ENCODE measurements at places on chromosomes 2 and 18.

DNA sequence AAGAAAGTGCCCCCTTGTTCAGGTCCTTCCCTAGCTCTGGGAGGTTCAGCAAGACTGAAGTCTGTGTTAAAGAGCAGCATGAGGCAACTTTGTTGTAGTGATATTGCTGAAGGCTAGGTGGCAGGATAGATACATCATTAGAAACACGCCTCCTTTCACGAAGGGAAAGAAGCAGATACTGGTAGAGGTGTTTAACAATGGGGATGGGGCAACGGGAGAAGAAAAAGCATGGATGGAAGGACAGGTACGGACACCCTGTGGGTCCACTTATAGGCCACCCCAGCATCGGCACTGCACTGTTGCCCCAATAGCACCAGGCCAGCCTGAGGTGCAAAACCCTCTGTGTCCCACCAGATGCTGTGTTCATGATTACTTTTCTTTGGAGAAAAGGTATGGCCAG is 3.5 kb upstream of the IGFBP5 start:
- peak; percentile 70 for DNase-seq

DNA sequence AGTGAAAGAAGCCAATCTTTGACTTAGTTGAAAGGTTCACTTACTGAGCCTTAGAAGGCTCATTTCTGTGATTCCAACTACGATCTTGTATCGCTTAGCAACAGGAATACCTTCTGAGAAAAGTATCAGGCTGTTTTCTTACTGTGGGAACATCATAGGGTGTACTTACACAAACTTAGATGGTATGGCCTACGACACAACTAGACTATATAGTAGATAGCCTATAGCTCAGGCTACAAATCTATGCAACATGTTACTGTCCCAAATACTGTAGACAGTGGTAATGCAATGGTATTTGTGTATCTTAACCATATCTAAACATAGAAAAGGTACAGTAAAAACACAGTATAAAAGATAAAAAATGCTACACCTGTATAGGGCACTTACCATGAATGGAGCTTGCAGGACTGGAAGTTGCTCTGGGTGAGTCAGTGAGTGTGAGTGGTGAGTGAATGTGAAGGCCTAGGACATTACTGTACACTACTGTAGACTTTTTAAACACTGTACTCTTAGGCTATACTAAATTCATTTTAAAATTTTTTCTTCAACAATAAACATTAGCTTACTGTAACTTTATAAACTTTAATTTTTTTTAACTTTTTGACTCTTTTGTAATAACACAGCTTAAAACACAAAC is 148.8 kb upstream of the STON1 start:
- no peak for DNase-seq

- DNase-seq = no peak
These were observed 3.8 kb downstream of the SULT1C3 start for GRCh38 chr2:108243566-108243965.

DNA sequence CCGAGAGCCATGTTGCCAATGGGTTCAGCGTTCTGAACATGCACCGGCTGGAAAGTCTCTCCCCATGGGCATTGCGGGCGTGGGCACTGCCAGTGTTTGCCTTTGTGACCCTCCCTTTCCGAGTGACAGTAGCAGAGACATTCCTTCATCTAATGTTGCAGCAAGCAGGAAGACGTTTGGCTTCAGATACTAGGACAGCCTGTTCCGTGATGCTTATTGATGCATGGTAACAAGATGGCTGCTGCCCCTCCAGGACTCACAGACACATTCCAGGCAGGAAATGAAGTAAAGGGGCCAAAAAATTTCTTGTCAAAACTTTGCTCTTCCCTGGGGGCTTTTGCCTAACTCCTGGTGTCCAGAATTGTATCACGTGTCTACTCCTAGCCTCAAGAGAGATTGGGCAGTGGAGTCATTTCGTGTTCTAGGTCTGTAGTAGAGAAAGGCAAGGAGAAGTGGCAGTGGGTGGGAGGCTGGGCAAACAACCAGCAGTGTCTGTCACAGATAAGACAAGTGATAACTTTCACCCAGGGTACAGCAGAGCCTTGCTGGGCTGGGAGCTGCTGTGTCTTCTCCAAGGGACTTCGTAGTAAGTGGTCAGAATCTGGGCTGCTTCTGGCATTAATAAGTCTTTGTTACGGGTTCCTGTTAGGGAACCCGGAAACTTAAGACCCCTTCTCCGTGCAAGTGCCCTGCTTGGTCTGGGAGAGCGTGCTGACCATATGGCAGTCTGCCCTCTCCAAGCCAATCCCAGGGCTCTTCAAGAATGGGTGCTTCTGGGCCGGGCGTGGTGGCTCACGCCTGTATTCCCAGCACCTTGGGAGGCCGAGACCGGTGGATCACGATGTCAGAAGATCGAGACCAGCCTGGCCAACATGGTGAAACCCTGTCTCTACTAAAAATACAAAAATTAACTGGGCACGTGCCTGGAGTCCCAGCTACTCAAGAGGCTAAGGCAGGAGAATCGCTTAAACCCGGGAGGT is 93.5 kb downstream of the TFCP2L1 start:
- DNase-seq = no peak

- no peak for DNase-seq
These were observed 92.3 kb upstream of the ALPP start for GRCh38 chr2:232286001-232286868.

GRCh38 chr2:105454801-105455485 is 56.1 kb upstream of the FHL2 start:
- peak; percentile 71 for DNase-seq

GRCh38 chr18:80147037-80147417 is 38.0 kb downstream of the ADNP2 start:
- DNase-seq = no peak

DNA sequence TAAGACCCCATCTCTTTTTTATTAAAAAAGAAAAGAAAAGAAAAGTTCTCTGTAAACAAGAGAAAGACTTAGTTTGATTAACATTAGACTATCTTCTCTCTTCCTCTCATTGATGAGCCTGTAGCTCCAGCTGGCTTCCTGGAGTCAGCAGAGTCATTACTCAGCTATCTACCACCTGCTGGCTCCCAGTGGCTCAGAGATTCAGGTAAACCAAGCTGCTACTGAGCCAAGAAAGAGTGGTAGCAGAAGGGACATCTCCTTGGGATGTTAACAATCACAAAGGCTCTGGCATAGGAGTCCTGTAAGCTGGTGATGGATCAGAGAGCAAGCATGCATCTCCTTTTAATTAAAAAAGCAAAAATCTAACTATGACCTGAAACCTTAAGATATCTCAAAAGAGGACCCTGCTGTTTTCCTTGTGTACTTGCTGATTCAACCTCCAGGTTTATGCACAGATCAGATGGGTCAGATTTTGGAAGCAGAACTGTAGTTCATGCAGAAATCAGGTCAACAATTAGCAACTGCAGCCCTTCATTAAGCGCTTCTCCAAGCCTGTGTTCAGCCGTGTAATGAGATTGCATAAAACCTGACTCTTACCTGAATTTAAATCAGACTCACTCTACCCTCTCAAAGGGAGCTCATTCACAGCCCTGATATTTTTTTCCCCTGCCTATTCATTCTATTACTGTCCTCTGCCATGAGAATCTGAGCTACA is 225.8 kb downstream of the RNF152 start:
- DNase-seq = no peak

DNA sequence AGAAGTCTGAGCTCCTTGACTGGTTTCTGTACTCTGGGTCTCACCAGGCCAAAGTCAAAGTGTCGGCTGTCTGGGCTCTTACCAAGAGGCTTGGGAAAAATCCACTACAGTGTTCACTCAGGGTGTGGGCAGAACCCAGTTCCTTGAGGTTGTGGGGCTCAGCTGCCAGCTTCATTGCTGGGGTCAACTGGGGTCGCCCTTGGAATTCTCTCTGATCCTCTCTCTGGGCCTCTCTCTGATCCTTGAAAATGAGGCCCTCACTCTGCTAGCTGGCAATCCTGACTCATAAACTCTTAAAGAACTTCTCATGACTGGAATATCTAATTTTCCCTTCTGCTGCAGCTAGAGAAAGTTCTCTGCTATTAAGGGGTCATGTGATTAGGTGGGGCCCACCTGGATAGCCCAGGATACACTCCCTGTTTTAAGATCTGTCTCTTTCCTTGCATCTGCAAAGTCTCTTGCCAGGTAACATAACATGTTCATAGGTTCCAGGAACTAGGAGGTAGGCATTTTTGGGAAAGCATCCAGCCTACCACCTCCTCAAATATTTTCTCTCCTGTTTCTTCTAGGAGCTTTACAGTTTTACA is 66.3 kb downstream of the SP110 start:
- no peak for DNase-seq

GRCh38 chr2:150182566-150183235 is 304.8 kb downstream of the RND3 start:
- DNase-seq = no peak

- peak; percentile 87 for DNase-seq
These were observed 9.7 kb upstream of the OTOS start for GRCh38 chr2:240149943-240150784.

DNA sequence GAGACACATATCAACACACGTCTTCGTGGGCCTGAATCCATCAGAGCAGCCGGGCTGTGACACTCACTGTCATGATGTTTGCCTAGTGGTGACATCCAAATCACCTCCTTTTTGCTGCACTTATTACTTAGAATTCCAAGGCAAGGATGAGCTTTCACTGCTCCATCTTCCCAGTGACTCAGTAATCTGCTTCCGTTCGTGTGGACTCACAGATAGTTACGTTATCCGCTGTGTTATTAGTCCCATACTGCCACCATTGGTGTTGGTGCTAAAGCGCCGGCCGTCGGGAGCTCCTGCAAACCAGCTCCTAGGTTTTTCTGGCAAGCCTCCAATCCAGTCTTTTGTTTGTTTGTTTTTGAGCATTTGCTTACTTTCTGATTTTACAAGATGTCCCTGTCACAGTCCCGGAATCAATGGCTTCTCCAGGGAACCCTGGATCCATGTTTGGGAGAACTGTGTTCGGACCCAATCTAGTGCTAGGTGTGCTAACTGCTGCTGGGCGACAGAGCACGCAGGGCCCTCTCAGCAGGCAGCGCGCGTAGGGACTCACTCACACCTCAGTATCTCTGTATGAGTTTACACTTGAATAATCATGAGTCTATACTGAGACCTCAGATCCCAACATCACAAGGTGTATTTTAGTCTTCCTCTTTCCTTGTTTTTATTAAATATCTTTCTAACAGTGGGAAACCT is 42.6 kb downstream of the HDAC4 start:
- DNase-seq = peak; percentile 82

Measured in GM03348 (cell line).